ENCODE measurements at places on chromosomes 1 and 21. TPM values are rescaled to one million over a fixed set of nuclear protein-coding genes. Genes with fewer than 3 reads are reported as not detected.

HUNK gene
- total RNA-seq, result 3.1 TPM

KCNA3 gene
- total RNA-seq, result 3.6 TPM

PTBP2 gene
- total RNA-seq, result 31.5 TPM

BARHL2 gene
- not detected for total RNA-seq
